ENCODE measurements at places on chromosomes 4 and X. TPM values are rescaled to one million over a fixed set of nuclear protein-coding genes. Genes with fewer than 3 reads are reported as not detected.
A peak's percentile ranks its signal among the peaks of the same experiment; 100 is the strongest.

GRCh38 chr4:126740687-126741086, 892.1 kb upstream of the INTU start:
- DNase-seq = no peak

DNA sequence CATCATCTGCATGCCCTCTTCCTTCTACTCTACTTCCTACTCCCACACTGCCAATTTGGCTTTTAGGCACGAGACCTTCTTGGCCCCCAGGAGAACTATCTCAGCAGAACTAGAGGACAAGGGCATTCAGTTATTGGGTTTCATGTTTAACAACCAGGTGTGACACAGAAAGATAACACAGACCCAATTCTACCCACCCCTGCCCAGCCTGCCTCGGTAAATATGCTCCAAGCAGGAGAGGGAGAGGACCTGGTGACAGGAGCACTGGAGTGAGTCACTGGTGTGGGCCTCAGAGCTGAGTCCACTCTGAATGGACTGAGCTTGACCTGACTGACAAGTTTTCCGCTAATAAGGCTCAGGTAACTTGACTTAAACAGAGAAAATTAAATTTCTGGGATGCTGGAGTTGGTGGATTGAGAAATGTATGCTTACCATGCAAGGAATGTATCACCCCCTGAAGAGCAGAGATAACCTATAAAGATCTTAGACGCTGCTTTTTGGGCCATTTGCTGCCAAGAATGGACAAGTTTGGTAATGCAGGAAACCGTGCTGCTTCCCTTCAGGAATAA, 52.5 kb downstream of the CASP3 start:
- DNase-seq = no peak

DNA sequence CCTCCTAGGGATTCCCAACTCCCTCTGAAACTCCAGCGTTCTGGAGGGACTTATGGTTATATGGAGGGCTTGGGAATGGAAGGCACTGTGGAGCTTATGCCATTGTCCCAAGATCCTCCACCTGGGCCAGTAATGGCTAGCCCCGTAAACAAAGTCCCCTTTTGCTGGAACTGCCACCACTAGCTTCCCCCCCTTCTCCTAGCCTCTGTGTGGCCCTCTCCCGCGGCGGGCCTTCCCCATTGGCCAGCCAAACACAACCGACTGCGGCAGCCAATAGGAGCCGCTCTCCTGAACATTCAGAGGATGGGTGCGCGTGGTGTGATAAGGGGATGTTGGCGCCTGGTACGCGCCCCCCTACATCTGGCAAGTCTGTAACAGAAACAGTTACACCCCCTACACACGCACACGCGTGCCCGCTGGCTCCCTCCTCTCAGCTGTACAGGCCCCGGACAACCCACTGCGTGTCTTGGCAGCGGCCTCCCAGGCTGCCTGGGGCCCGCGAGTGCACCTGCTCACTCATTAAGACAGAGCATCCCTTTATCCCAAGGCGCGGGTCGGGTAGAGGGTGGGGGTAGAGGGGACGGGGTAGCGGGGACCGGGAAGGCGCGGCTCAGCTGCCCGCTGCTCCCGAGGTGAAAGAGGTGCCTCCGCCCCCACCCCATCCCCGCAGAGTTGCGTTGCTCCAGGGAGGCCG, 863 bp upstream of the RAB33A start:
- no peak for DNase-seq

- DNase-seq = no peak
Measured at GRCh38 chr4:89617317-89617716, 219.6 kb downstream of the SNCA start.

DNA sequence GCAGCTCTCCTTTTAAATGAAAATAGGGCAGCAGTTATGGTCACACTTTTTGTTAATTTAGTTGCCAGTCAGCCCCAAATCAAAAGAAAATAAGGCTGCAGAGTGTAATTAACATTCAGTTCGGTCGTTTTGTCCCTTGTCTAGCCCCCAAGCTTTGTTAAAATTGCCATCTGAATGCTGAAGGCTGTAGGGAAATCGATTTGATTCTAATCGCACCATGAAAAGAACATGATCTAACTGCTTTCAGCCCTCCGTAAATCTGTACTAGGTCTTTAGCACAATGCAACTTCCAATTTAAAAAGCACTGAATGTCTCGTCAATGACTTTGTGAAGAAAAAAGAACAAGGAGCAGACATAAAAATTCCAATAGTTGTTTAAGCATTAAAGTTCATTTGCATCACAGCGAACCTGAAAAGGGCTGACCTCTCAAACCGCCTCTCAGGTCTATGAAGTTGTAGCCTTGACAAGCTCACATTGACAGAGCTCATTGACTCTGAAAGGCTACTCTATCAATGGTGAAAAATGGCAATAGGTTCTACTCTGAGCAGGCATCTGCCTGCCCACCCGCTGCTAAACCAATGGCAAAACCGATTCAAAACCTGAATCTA, 48.9 kb downstream of the CHIC2 start:
- DNase-seq = no peak

DNA sequence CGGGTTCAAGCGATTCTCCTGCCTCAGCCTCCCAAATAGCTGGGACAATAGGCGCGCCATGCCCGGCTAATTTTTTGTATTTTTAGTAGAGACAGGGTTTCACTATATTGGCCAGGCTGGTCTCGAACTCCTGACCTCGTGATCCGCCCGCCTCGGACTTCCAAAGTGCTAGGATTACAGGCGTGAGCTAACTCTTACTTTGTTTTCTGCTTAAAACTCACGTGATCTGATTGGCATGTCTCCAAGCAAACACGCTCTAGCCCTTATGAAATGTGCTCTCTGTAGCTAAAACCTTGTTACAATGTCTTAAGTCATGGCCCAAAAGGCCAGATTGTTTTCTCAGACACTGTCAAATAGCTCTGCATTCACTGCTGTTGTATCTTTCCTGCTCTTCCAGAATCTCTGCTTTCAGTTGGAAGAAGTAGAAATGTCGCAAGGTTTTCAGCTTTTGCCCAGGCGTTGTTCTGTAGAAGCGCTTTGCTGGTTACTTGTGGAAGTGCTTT, 39.7 kb upstream of the OGT start:
- DNase-seq = no peak

- DNase-seq = no peak
Measured at GRCh38 chrX:3962511-3963311, 249.3 kb upstream of the PRKX start.

DNA sequence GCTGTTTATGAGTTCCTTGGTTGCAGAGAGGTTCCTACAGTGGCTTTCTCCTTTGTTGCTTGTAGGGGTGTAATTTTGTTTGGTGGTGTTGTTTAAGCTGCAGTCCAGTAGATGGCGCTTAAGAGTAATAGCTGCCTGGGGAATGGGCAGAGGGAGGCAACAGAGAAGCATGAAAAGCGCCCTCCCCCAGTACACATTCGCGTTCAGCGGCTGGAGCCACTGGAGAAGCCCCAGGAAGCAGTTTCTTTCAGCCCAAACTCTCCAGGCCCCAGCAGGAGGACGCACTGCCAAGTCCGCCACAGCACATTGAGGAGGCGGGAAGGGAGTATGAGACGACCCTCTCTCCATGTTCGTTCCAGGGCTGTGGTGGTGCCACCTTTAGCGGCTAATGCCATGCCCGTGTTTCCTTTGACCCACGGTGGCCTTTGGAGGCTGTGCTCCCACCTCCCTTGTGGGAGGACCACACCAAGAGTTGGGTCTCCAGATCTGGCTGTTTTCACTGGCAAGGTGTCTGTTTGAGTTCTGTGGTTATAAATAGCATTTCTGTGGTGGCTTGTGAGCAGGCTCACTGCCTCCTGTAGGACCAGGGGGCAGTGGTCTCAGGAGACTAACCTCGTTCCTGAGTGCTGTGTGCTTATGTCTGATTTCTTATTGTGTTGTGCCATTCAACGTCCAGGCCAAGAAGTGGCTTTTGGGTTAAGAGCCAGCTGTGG, 252.3 kb downstream of the ARHGAP10 start:
- no peak for DNase-seq

DNA sequence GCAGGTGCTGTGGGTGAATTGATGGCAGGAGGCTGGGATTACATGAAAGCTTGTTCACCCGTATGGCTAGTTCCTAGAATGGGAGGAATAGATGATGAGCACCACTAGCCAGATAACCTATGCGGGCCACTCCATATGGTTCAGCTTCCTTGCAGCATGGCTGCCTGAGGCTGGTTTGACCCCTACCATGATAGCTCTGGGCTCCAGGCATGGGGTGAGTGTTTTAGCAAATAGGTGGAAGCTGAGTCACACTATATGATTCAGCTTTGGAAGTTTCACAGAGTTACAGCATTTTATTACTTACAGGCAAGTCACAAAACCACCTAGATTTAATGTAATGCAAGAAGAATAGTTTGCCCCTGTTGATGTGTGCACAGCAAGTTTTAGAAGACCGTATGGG, 603.2 kb downstream of the STIM2 start:
- peak; percentile 49 for DNase-seq

DNA sequence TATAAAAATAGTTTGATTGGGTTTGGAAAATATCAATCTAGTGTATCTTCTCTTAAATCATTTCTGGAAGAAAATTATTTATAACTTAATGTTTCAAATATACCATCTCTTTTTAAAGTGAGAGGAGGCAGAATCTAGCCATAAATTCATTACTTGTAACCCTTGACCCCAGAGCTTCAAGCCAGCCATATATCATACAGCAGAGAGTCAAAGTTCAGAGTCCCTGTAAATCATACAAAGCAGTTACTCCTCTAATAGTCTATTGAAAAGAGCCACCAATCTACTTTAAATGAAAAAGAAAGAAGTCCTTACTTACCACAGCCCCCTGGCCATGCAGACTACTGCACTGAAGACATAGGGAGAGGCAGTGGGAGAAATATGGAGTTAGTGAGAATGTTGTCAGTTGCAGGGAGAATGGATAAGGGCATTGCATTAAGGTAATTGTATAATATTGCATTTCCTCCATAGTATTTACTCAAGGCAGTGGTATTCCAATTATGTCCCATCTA, 229.5 kb downstream of the NKX6-1 start:
- DNase-seq = no peak

DNA sequence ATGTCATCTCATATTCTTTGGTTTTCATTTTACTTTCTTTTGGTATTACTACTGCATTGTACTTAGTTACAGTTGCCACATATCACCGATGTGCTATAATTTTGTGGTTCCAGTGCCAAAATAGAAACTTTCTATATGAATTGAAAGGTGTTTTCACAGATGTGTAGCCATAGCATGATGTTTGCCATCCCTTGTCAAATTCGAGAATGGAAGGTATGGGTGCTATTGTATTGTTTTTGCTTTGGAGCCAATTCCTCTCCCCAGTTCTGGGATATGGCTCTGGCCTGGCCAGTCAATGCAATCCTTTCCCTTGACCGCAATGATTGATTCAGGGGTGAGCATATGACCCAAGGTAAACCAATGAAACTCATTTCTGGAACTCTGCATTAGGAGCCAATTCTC, 86.2 kb upstream of the RPS6KA3 start:
- no peak for DNase-seq

DNA sequence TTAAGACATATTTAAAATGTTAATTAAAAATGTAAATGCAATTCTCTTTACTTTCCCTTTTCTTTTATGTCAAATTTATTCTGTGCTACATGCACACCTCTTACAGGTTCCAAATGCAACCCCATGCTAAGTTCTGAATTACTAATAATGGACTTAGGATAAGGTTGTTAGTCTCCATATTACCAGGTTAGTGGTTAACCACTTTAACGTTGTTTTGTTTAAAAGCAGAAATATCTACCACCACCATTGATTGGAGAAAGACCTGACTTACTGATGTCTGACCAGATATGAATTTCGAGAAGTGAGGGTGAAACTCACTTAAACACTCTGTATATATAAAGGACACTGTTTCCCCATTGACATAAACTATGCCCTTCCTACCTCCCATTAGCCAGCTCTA, 6.9 kb upstream of the TRPC3 start:
- DNase-seq = no peak

GRCh38 chr4:41795796-41796385, 47.4 kb upstream of the PHOX2B start:
- no peak for DNase-seq

DNA sequence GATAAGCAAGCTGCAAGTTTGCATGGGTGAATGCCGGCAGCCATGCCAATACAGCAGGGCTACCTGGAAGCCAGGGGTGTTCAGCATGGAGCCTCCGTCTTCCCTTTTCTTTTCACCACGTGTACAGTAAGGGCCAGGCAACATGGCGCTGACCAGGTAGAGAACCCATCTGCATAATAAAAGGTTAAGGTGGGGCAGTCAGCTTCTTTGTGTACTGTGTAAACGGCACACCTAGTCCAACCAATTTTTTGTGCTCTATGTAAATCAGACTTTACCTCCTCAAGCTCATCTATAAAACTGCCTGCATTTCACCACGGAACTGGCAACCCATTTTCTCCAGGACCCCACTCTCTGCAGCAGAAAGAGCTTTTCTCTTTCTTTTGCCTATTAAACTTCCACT, 286.8 kb upstream of the VCX3A start:
- no peak for DNase-seq

STPG2 gene
- not detected for polyA plus RNA-seq

MAGEA11 gene
- not detected for polyA plus RNA-seq

MTM1 gene
- polyA plus RNA-seq = 2.6 TPM
